PC-3 (cell line): ENCODE measurements at places on chromosomes 3 and 15. TPM values are rescaled to one million over a fixed set of nuclear protein-coding genes. Genes with fewer than 3 reads are reported as not detected.

GRCh38 chr3:197949778-197950676, at the start of gene RPL35A:
TSS of gene RPL35A (plus strand) at chr3:197950190. CDS start at chr3:197950968, 778 bp downstream.
- peak within 1 kb of the TSS; percentile 92 for H3K4me3 ChIP-seq
- H3K27ac ChIP-seq = peak within 1 kb of the TSS; percentile 79
- peak; percentile 94 for DNase-seq
- H3K36me3 ChIP-seq = peaks cover 42% of the 10 kb centered on the region
- H3K4me1 ChIP-seq = peaks cover 18% of the 10 kb centered on the region

GRCh38 chr15:99010768-99011167, 3.2 kb upstream of the PGPEP1L start:
- no peak overlapping the region for H3K4me3 ChIP-seq
- H3K36me3 ChIP-seq = no peaks in the 10 kb centered on the region
- H3K27me3 ChIP-seq = no peaks in the 10 kb centered on the region
- DNase-seq = no peak
- H3K27ac ChIP-seq = no peak overlapping the region

The GOLGA8S gene
- not detected in 2 replicates for total RNA-seq

The GOLGA6D gene
- total RNA-seq = not detected in 2 replicates

GRCh38 chr15:63165166-63165859, 8.0 kb upstream of the RPS27L start:
- H3K27me3 ChIP-seq = no peaks in the 10 kb centered on the region
- no peaks in the 10 kb centered on the region for H3K36me3 ChIP-seq
- no peak overlapping the region for H3K27ac ChIP-seq
- H3K4me1 ChIP-seq = no peaks in the 10 kb centered on the region

The TNNC1 gene
- total RNA-seq = 1.9 and 4.9 TPM in 2 replicates

GRCh38 chr15:77554306-77555080, 78.2 kb downstream of the LINGO1 start:
- no peak overlapping the region for H3K27ac ChIP-seq
- H3K4me1 ChIP-seq = no peaks in the 10 kb centered on the region
- H3K4me3 ChIP-seq = no peak overlapping the region
- H3K27me3 ChIP-seq = no peaks in the 10 kb centered on the region

DNA sequence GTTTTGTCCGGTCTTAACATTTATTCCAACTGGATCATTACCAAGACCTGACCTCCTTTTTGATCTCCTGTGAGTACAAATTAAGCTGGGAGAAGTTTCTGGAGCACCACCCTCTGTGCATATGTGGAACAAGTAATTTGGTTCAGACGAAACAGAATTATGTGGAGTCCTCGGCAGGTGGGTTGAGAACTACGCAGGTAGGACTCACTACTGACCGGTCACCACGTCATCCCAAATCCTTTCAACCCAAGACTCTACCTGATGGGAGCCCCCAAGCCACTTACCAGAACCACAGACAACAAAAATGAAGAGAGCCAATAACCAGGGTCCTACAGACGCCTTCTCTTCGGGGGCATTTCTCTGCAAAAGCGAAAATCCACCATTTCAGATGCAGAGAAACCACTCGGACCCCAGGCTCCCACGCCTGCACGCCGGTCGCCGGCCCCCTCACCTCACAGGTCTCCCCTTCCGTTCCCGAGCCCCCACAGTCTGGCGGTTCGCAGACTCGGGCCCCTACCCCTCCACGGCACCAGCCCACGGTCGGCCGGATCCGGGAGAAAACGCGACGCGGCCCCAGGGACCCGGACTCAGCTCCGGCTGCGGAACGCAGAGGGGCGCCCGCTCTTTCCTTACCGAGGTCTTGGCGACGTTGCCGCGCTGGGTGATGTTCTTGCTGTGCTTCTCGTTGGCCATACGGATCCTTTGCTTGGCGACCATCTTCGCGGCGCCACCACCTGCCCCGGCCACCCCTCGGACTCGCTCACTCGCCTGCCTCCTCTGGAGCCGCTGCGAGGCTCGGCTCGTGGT, 674 bp downstream of the SERP1 start:
- peak overlapping the region; percentile 73 for H3K27ac ChIP-seq
- peaks cover 33% of the 10 kb centered on the region for H3K36me3 ChIP-seq
- H3K27me3 ChIP-seq = no peaks in the 10 kb centered on the region
- H3K4me1 ChIP-seq = peaks cover 33% of the 10 kb centered on the region
- DNase-seq = peak; percentile 38

The SEMA7A gene
- total RNA-seq = 74.9 and 75.9 TPM in 2 replicates

GRCh38 chr3:195823999-195824398, 12.3 kb upstream of the MUC4 start:
- no peak overlapping the region for H3K4me3 ChIP-seq
- no peaks in the 10 kb centered on the region for H3K36me3 ChIP-seq
- H3K27ac ChIP-seq = no peak overlapping the region
- 0 out of 2 replicates have a peak, but pooled peaks cover 10% of the 10 kb centered on the region for H3K4me1 ChIP-seq

DNA sequence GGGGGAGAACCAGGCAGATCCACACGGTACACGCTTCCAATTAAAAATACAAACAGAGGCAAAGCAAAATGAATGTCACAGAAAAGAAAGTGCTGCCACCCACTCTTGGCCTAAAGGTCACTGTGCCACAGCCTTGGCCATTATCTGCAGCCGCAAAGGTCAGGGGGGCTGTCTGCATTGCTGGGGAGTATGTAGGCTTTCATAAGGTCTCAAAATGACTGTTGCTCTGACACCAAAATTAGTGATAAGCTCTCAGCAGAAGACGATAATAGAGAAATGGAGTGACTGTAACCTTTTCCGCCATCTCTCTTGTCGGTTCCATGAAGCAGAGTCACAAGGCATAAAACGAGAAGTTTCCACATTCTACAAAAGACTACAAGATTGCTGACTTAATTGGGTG, 374.2 kb upstream of the ICE2 start:
- peaks cover 32% of the 10 kb centered on the region for H3K27me3 ChIP-seq
- no peaks in the 10 kb centered on the region for H3K4me1 ChIP-seq
- no peak overlapping the region for H3K4me3 ChIP-seq
- H3K27ac ChIP-seq = no peak overlapping the region
- no peaks in the 10 kb centered on the region for H3K36me3 ChIP-seq
- no peak for DNase-seq

GRCh38 chr3:139309880-139310279, 33.9 kb upstream of the MRPS22 start:
- no peaks in the 10 kb centered on the region for H3K36me3 ChIP-seq
- H3K4me1 ChIP-seq = peaks cover 56% of the 10 kb centered on the region
- no peaks in the 10 kb centered on the region for H3K27me3 ChIP-seq
- no peak overlapping the region for H3K4me3 ChIP-seq

GRCh38 chr3:65627062-65627461, 411.7 kb downstream of the MAGI1 start:
- no peaks in the 10 kb centered on the region for H3K27me3 ChIP-seq
- no peak overlapping the region for H3K27ac ChIP-seq
- H3K4me1 ChIP-seq = no peaks in the 10 kb centered on the region
- H3K36me3 ChIP-seq = no peaks in the 10 kb centered on the region

The GRK7 gene
- 0.12 TPM in 1 of 2 replicates, not detected in the other for total RNA-seq

The SNTN gene
- total RNA-seq = not detected in 2 replicates

GRCh38 chr15:82159922-82160321, 102.6 kb downstream of the EFL1 start:
- H3K36me3 ChIP-seq = peaks cover 9% of the 10 kb centered on the region; the same call in 1 of the 2 replicates
- no peaks in the 10 kb centered on the region for H3K27me3 ChIP-seq
- no peaks in the 10 kb centered on the region for H3K4me1 ChIP-seq

The SLC25A20 gene
- total RNA-seq = 17.7 and 19.0 TPM in 2 replicates

GRCh38 chr15:34783991-34784390, 11.4 kb downstream of the ACTC1 start:
- no peak for DNase-seq
- H3K4me3 ChIP-seq = no peak overlapping the region
- H3K4me1 ChIP-seq = no peaks in the 10 kb centered on the region
- no peaks in the 10 kb centered on the region for H3K36me3 ChIP-seq

The MTHFS gene
- total RNA-seq = 28.8 and 53.1 TPM in 2 replicates

DNA sequence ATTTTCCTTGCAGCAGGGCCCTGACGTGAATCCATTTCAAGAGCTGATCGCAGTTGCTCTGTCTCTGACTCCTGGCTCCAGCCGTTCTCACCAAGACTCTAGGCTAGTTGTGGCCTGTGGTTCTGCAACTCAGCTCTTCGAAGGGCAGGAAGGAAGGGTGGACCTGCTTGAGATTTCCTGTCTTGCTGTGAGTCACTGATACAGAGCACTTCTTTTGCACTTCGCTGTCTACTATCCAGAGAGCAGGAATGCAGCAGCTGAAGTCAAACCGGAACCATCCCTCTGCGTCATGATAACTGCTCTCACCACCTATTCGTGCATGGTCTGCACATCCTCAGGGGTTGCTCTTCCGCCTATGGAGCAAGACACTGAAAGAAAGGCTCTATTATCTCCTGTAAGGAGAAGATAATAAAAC, 59.7 kb downstream of the RAP2B start:
- no peaks in the 10 kb centered on the region for H3K36me3 ChIP-seq
- DNase-seq = peak; percentile 97
- H3K4me3 ChIP-seq = peak overlapping the region; percentile 13; the same call in 1 of the 2 replicates
- no peaks in the 10 kb centered on the region for H3K27me3 ChIP-seq
- peaks cover 24% of the 10 kb centered on the region for H3K4me1 ChIP-seq

DNA sequence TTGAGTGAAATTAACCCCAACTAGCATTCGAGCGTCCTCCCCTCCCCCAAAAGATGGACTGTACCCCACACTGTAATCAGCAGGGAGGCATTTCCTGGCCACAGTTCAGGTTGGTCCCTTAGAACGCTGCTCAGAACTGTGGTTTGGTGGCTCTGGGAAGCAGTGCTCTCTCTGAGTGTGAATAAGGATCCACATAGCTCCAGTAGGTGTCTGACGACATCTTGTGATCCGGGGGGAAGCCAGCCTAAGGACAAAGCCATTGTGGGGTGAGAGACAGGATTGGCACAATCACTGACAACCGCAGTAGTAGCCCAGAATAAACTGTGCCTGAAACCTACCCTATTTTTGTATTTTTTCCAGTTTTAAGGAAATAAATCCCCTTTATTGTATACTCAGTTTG, 125.3 kb downstream of the IGF1R start:
- H3K4me1 ChIP-seq = peaks cover 4% of the 10 kb centered on the region; the same call in 1 of the 2 replicates
- no peaks in the 10 kb centered on the region for H3K27me3 ChIP-seq
- H3K4me3 ChIP-seq = no peak overlapping the region
- H3K36me3 ChIP-seq = no peaks in the 10 kb centered on the region
- DNase-seq = no peak
- H3K27ac ChIP-seq = no peak overlapping the region

DNA sequence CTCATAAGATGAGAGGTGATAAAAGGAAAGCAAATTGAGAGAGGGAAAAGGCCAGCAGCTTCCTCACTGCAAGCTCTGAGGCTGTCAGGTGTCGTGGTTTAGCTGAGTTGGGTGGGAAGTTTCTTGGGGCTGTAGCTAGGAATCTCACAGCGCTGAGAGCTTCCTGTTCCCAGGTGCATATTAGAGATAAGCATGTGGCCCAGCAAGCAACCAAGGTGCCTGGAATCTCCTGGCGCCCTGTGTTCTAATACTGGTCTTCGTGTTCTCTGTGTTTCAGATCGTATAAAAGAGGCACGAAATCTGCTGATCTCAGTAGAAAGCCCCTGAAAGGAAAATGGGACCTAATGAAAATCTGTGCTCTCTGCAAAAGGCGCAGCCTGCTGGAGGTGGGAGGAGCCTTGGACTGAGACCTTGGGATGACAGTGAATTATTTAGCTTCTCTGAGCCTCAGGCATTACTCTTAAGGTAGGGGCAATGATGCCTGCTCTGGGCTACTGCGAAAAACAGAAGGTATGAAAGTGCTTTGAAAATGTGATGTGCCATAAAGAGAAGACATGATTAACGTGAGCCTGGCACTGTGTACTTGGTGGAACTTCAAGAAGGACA, 499.9 kb downstream of the TBL1XR1 start:
- no peaks in the 10 kb centered on the region for H3K36me3 ChIP-seq

The SAMD7 gene
- not detected in 2 replicates for total RNA-seq

DNA sequence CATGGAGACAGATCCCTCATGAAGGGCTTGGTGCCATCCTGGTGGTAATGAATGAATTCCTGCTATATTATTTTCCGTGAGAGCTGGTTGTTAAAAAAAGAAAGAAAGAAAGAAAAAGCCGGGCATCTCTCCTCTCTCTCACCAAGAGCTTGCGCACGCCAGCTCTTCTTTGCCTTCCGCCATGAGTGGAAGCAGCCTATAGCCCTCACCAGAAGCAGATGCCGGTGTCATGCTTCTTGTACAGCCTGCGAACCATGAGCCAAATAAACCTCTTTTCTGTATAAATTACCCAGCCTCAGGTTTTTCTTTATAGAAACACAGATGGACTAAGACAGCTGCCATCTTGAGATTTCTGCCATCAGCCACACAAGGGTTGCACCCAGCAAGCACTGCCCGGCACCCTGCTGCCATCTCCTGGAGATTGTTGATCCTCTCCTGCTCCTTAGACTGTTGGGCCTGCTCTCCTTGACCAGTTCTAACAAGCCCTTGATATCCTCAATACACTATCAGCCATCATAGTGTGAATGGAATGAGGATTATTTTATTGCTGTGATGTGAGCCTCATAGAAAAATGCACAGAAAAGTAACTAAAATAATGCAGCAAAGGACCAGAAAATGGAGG, 3.5 kb upstream of the AHSG start:
- no peaks in the 10 kb centered on the region for H3K27me3 ChIP-seq
- H3K36me3 ChIP-seq = no peaks in the 10 kb centered on the region
- peak; percentile 61 for DNase-seq
- no peak overlapping the region for H3K4me3 ChIP-seq

- no peaks in the 10 kb centered on the region for H3K36me3 ChIP-seq
- no peak overlapping the region for H3K27ac ChIP-seq
- no peak overlapping the region for H3K4me3 ChIP-seq
These were observed 27.2 kb upstream of the SLC41A3 start for GRCh38 chr3:126111126-126111551.

The MEIS2 gene
- 10.0 and 17.5 TPM in 2 replicates for total RNA-seq

- H3K27ac ChIP-seq = peak overlapping the region; percentile 37; the same call in 1 of the 2 replicates
- no peaks in the 10 kb centered on the region for H3K36me3 ChIP-seq
- H3K27me3 ChIP-seq = no peaks in the 10 kb centered on the region
These were observed 226.6 kb upstream of the TLE3 start for GRCh38 chr15:70324001-70324974.

GRCh38 chr15:47718497-47719437, 1.5 kb downstream of the SEMA6D start:
- H3K4me1 ChIP-seq = peaks cover 9% of the 10 kb centered on the region; the same call in 1 of the 2 replicates
- no peak overlapping the region for H3K27ac ChIP-seq
- peak; percentile 4 for DNase-seq
- H3K36me3 ChIP-seq = no peaks in the 10 kb centered on the region

DNA sequence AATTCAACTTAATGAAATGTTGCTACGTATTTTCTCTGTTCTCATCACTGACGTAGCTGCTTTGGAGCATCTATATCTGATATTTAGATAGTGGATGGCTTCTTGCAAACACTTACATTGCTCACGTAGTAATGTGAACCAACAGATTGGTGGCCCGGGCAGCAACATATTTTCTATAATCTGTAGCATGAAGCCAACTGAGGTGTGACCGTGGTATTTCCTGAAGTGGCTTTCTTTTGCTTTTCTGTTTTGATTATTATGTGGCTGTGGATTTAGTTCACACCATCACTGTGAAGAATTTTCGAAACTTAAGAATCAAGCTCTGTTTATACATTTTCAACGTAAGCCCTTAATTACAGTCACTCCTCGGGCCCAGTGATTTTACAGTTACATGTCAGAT, 288.5 kb downstream of the LPP start:
- H3K4me3 ChIP-seq = no peak overlapping the region
- H3K27ac ChIP-seq = no peak overlapping the region
- H3K36me3 ChIP-seq = no peaks in the 10 kb centered on the region
- H3K27me3 ChIP-seq = no peaks in the 10 kb centered on the region

The NR2F2 gene
- total RNA-seq = 19.0 and 19.6 TPM in 2 replicates
